ENCODE measurements at places on chromosomes 3 and 15. TPM values are rescaled to one million over a fixed set of nuclear protein-coding genes. Genes with fewer than 3 reads are reported as not detected.
A peak's percentile ranks its signal among the peaks of the same experiment; 100 is the strongest.

The GJD2 gene
- total RNA-seq, result 0.54 TPM

The TGM5 gene
- total RNA-seq, result not detected

The PYGO1 gene
- 1.5 TPM for total RNA-seq

The ARMC8 gene
- total RNA-seq, result 39.6 TPM

The SPSB4 gene
- total RNA-seq, result 1.2 TPM

The PEX11A gene
- 4.5 TPM for total RNA-seq

The DOCK3 gene
- total RNA-seq, result 1.3 TPM

The AGBL1 gene
- 0.03 TPM for total RNA-seq

The ALPK3 gene
- 94.2 TPM for total RNA-seq

The SMAD3 gene
- 8.2 TPM for total RNA-seq

The MUC4 gene
- 0.05 TPM for total RNA-seq

The LMCD1 gene
- total RNA-seq, result 9.5 TPM

- DNase-seq, result no peak
These were observed 10.6 kb downstream of the PIK3CB start for GRCh38 chr3:138824114-138824506.

GRCh38 chr3:158909870-158910269 lies 108.0 kb downstream of the MFSD1 start:
- no peak for DNase-seq

DNA sequence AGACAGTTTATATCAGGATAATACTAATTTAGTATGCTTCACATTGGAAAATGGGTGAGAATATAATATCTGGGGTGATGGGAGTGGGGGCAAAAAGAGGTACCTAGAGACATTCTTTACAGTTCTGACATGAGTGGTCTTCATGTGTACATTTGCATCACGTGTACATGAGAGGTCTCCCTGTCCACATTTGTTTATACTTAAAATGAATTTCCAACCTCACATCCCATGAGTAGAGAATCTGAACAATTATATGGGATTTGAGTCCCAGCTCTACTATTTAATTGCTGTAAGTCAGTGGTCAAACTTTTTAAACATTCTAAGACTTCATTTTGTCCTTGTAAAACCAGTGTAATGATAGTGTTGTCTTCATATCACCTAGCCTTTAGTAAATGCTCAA lies 408.4 kb downstream of the NAALADL2 start:
- no peak for DNase-seq

GRCh38 chr3:66037330-66037985 lies 1.3 kb downstream of the MAGI1 start:
- DNase-seq, result peak; percentile 50

DNA sequence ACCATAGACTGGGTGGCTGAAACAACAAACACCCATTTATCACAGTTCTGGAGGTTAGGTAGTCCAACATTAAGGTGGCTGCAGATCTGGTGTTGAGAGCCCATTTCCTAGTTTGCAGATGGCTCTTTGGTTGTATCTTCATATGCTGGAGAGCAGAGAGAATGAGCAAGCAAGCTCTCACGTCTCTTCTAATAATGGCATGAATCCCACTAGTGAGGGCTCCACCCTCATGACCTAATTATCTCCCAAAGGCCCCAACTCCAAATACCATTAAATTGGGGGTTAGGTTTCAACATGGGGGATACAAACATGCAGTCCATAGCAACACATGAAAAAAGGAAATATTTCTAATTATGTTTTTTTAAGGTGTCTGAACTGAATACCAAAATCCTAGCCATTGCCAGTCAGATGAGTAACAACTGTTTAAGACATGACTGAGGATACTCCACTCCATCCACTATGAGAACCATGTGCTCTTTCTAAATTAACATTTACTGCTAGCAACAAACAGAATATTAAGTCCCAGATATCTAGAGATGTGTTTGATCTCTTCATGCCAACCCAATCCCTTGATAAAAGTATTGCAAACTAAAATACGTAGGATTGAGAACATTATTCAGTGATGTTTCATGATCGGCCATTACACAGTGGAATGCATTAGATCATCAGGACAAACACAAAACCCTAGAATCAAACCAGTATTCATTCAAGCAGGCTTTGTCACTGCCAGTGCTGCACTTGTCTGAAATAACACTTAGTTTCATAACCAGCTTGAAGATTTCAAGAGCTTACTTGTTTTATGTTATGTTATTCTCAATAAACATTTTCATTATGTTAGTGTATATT lies 340.3 kb downstream of the SLC9A9 start:
- no peak for DNase-seq

GRCh38 chr3:193593668-193594030 lies 641 bp downstream of the OPA1 start:
- DNase-seq, result no peak

- DNase-seq, result no peak
These were observed 308.5 kb upstream of the RASGRP1 start for GRCh38 chr15:38873158-38873557.

- no peak for DNase-seq
These were observed 36.3 kb downstream of the STAC start for GRCh38 chr3:36416599-36416998.

GRCh38 chr3:38133557-38134405 lies 3.1 kb downstream of the ACAA1 start:
- no peak for DNase-seq

DNA sequence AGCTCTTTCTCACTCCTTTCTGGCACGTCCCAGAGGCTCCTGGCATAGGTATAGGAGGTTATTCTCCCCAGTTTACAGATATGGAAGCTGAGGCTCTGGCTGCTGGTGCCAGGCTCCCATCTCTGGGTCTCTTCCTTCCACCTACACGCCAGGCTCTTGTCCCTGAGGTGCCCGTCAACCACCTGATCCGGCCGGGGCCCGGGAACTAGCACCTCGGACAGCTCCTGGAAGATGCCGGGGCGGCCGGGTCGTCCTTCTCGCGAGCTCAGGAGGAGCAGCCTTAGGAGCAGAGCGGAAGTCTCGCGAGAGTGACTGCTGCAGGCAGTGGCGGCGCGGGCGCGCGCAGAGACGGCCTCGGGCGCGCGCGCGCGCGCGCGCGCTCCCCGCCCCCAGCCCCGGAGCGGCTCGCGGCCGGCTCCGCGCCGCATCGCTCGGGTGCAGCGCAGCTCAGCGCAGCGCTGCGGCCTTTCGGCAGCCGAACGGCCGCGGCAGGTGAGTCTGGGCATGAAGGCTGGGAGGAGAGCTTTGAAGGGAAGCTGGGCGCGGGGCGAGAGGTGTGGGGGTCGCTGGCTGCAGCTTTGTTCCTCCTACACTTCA lies at the start of gene SCAMP5:
SCAMP5 (plus strand) TSS at position 382 of the 597 bp plus-strand sequence. CDS start 16,277 bp downstream, outside the sequence.
- peak; percentile 98 for DNase-seq

DNA sequence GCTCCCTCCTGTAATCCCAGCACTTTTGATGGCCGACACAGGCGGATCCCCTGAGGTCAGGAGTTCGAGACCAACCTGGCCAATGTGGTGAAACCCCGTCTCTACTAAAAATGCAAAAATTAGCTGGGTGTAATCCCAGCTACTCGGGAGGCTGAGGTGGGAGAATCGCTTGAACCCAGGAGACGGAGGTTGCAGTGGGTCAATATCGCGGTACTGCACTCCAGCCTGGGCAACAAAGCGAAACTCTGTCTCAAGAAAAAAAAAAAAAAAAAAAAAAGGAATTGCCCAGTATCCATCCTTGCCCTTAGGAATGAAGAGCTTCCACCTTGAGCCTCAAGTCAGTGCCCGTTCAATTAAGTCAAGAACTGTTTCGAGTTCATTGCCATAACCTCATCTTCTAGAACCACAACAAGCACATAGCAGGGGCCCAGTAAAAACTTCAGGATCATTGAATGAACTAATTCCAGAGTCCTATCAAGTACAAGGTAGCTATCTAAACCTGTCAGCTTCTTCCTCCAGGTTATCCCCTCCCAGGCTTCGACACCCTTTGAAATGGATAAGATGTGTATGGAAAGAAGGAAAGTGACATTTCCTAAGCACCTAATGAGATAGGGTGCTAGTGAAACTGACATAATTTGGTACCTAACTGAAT lies 826 bp downstream of the DBR1 start:
- DNase-seq, result no peak

GRCh38 chr15:68373028-68373427 lies 58.9 kb downstream of the ITGA11 start:
- DNase-seq, result no peak

- no peak for DNase-seq
These were observed 76.8 kb upstream of the GATA2 start for GRCh38 chr3:128569756-128570155.

- no peak for DNase-seq
These were observed 31.4 kb upstream of the FAN1 start for GRCh38 chr15:30872341-30872748.

- DNase-seq, result no peak
These were observed 43.6 kb downstream of the ABTB1 start for GRCh38 chr3:127716384-127716783.

GRCh38 chr3:191296041-191296541 lies 33.1 kb upstream of the CCDC50 start:
- no peak for DNase-seq

DNA sequence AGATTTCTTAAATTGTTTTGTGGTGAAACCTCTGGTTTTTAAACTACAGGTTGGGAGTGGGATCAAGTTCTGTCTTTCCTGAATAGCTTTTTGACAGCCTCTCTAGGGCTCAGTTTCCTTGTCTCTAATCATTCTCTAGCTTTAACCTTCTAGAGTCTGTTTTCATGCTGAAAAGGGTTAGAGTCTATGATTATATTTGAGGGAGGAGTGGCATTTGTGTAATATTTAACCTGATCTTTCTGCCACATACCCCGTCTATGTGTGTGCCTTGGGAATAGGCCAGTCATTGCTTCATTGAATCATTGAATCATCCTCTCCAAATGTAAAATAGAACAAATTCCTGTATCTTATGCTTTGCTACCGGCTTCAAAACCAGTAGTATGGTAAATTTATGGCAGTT lies 204.9 kb downstream of the KLHL25 start:
- no peak for DNase-seq

- no peak for DNase-seq
These were observed 26.6 kb downstream of the BTLA start for GRCh38 chr3:112472691-112473090.

DNA sequence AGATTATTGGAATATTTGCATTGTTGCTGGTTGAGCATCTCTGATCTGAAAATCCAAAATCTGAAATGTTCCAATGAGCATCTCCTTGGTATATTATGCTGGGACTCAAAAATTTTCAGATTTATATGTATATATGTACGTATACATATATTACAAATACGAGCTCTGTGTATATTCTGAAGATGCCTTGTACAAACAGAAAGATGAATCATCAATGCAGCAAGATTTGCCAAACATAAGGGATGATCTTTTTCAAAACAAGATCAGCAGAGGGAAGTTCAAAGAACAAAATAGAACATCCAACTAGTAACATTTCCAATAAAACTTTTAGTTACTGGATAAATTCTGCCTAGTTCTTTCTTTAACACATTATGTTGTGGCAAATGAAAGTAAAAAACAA lies 42.5 kb downstream of the HERC1 start:
- no peak for DNase-seq

DNA sequence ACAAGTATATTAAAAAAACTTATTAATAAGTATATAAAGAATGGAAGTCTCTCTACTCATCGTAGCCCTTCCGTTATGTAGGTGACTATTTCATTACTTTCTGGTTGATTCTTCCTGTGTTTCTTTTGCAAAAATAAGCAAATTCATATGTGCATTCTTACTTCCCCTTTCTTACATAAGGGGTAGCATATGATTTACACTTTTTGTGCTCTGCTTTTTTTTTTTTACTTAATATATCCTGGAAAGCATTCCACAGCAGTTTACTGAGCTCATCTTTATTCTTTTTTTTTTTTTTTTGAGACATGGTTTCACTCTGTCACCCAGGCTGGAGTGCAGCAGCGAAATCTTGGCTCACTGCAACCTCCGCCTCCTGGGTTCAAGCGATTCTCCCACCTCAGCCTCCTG lies 12.9 kb downstream of the SCAMP5 start:
- DNase-seq, result no peak

GRCh38 chr3:5071061-5071460 lies 51.0 kb upstream of the ARL8B start:
- DNase-seq, result no peak

DNA sequence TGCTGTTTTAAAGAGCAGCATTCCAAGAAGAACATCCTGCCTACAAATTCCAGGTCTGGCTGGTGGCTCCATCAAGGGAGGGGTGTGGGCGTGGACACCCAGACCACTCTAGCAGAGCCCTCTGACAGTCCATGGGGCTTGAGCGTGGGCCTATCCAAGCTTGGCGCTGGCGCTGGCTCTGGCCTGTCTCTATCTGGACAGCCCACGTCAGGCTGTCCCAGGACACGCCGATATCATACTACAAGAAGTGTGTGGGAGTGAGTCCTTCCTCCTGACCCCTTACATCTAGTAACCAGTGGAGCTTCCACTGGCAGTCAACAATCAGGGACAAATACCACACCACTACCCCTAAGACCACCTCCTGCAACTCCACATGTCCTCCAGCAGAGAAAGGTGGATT lies 17.1 kb upstream of the DUSP7 start:
- no peak for DNase-seq

GRCh38 chr15:69484837-69485236 lies 32.2 kb downstream of the RPLP1 start:
- no peak for DNase-seq

- no peak for DNase-seq
These were observed 96.2 kb upstream of the ACP3 start for GRCh38 chr3:132220986-132221385.

GRCh38 chr15:33226559-33227181 lies 32.2 kb upstream of the FMN1 start:
- DNase-seq, result no peak

- no peak for DNase-seq
These were observed 79.9 kb upstream of the HACD2 start for GRCh38 chr3:123664753-123665152.

DNA sequence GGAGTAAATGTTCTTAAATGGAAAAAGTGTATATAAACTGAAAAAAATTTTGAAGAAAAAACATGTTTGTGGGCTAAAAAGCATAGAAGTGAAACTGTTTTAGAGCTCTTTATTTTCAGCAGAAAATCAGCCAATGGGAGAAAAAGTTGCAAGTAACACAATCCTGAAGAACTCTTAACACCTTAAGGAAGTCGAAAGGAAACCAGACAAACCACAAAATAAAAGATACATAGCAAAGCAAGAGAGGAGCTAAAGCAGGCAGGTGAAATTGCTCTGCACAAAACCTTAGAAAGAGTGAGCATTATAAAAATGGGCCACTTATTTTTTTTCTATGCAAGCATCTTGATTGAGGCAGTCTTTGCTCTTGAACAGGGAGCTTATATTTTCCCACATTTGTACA lies 300.5 kb downstream of the RAP2B start:
- no peak for DNase-seq

DNA sequence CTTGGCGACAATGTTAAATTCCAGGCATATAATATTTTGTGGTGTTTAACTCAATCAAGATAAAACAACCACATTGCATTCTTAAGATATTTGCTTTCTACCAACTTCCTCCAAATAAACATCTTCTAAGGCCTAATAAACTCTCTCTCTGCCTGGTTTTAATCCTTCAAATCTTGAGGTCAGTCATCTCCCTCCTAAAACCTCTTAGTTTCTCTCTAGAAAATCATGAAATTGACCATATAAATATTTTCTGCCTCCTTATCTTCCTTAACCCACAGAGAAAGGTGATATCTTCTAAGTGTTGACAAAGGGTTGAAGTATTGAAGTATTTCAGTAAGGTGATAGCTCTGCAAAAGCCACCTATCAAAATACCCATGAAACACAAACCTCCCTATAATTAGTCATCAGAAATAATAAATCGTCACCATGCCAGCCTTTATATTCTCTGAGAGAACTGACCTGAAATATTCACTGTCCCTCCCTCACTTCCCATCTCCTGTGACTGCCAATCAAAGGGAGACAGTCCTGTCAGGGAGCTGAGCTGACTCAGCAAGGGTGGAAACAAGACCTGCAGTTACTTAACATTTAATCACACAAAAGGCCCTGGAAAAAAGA lies 1261.1 kb downstream of the ROBO1 start:
- no peak for DNase-seq

Measured in endothelial cell (in vitro differentiated cells).